ENCODE measurements at places on chromosomes 7 and 10.
A peak's percentile ranks its signal among the peaks of the same experiment; 100 is the strongest.

- DNase-seq, result no peak
Measured at GRCh38 chr10:110207011-110207804, at the start of gene MXI1. Gene MXI1 (plus strand): TSS chr10:110207605. CDS start chr10:110207809, 204 bp downstream.

DNA sequence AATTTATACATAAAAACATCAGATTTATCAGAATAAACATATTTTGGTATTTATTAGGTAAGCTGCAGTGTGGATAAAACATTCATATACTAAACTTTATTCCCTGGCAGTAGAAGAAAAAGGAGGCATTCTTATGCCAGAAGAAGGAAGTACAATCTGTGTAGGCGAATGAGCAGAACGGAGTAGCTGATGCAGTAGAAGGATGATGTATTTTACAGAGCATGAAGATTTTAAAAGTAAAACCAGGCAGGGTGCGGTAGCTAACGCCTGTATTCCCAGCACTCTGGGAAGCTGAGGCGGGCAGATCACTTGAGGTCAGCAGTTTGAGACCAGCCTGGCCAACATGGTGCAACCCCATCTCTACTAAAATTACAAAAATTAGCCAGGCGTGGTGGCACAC is 294.9 kb upstream of the MKLN1 start:
- DNase-seq, result no peak

DNA sequence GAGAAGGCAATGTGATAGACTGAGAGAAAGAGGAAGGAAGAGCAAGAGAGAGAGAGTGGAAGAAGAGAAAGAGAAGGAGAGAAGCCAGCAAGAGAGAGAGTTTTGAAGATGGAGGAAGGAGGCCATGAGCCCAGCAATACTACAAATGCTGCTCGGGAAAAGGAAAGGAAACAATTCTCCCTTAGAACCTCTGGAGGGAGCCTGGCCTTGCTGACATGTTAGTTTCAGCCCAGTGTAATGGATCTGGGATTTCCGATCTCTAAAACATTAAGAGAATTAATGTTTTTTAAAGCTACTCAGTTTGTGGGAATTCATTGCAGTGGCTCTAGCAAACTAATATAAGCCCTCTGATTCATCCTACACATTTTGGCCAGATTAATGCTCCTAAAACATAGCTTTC is 206.8 kb upstream of the MTPN start:
- no peak for DNase-seq

DNA sequence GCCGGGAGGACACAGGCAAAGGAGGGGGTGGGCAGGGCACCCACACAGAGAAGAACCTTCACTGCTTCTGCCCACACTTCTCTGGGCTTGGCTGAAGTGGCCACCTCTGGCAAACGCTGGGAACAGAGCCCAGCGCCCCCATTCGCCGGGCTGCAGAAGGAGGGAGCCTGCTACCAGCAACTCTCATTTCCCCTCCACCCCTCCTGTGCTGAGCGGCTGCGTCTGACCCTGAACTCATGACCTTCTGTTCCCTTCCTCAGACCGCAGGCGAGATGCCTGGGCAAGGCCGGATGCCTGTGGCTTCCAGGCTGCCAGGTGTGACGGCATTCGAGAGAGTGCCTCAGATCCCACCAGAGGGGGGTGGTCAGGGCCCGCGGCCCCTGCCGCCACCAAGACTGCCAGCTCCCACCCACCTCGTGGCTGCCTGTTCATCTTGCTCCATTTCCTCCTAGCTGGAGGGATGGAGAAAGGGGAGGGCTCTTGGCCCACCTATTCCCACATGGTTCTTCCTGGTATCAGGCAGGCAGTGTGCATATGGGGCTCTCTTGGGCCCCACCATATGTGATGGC is 19.8 kb downstream of the DNAJB12 start:
- DNase-seq, result no peak

- peak; percentile 43 for DNase-seq
Measured at GRCh38 chr10:58574058-58574457, 61.4 kb downstream of the BICC1 start.

DNA sequence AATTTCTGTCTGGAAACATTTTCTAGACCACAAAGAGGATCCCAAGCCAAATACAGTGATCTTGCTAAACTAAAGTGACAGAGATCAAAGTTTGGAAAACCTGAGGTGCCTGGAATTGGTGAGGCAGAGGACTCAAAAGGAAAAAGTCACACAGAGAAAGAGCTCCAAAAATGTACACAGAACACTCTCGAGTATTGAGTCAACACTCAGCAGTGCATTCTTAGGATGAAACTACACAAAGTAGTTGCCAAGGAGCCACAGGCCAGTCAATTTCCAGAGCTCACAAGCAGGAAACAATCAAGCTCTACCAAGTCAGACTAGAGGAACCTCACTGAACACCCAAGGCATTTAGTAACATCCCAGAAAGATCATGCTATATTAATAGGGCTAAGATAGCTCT is 61.3 kb downstream of the MICU1 start:
- peak; percentile 52 for DNase-seq

GRCh38 chr7:38310591-38311101 is 37.2 kb upstream of the TARP start:
- DNase-seq, result no peak

DNA sequence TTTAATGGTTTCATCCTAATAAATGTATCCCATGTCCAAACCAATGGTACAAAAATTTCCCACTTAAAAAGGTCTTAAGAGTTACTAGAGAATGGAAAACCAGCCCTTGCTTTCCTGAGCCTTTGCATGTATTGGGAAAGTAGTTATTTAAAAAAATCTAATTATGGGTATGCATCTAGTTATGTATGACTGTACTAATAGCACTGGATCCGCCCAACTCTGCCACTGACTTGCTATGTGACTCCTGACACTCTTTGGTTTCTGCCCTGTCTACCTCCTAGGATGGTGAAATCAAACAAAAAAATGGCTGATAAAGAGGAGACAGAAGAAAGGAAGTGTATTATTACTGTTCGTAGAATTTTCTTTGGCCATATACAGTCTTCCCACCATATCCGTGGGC is 110.4 kb upstream of the CCDC6 start:
- DNase-seq, result no peak

GRCh38 chr7:114217026-114217806 is 197.4 kb upstream of the FOXP2 start:
- DNase-seq, result no peak

DNA sequence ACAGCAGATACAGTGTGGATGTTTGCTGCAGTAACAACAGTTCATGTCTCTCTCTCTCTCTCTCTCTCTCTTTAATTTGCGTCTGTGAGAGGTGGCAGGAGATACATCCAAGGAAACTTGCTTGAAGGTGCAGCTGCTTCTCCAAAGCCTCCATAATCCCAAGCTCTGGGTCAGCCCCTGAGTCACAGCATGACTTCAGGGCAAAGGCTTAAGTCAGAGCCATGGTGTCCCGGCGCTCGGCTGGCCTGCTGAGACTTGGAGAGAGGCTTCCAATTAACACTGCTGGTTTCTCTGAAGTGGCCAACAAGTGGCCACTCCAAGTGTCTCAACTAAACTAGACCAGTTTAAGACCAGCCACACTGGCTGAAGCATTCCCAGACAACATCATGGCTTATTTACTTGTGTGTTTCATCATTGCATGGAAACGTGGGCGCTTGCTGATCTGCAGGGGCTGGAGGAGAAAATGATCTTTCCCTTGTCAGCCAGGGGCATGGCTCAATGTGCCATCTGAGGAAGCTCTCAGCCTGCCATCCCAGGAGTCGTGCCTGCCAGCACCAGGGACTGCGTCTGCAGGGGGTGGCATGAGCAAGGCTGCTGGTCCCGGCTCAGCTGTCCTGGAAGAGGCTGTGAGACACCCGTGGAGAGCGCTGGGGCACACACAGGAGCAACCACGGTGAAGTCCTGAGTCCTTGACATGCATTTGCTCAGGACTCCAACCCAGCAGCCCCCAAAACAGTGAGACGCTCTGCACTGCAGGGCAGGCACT is 254.2 kb downstream of the COBL start:
- no peak for DNase-seq

DNA sequence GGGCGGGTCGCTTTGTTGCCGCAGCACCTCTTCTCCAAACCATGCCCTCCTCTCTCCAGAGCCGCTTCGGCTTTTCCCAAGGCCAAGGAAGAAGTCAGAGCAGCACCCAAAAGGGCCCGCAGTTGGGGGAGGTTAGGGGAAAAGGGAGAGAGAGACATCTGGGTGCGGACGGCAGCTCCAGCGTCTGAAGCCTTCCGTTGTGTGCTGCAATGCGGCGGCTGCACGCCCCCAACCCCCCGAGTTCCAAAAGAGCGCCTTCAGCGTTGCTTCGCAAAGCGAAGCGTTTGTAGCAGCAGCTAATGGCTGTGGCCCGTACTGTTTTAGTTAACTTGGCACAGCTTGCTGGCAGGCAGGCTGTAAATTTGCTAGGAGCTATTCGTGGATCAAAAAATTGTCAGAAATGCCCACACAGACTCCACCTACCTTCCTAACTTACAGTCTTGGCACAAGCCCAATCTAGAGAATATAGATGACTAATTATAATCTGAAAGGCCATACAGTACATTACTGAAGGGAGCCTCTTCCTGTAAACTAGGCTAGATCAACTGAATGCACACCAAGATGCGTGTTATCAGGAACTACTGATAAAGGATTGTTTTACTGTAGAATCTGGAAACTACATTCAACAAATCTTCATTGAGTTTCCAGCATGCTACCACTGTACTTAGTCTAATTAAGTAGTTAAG is 1.1 kb upstream of the KBTBD2 start:
- no peak for DNase-seq

DNA sequence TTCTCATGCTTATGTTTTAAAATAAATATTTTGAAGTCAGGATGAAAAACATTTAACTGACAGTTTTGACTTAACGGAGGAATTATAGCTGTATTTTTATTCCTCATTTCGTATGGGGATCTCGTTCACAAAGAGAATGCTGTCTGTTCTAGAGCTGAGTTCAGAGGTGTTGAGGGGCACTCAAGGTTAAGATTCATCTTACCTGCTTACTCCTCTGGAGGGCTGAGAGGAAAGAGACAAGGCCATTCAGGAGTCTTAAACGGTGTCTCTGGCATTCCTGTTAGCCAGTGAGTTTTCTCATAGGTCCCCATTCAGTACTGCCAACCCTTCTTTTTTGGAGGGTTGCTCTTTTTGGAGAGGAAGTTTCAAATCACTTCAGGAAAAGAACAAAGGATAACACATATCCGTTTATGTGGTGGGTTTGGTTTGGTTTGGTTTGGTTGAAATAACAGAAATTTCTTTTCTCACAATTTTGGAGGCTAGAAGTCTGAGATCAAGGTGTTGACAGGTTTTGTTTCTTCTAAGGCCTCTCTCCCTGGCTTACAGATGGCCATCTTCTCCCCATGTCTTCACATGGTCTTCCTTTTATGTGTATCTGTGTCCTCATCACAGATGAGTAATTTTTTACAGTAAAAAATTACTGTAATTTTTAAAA is 23.1 kb downstream of the CALHM2 start:
- DNase-seq, result no peak

- DNase-seq, result no peak
Measured at GRCh38 chr10:132593900-132594876, 56.6 kb downstream of the INPP5A start.

- no peak for DNase-seq
Measured at GRCh38 chr10:95429639-95430038, 131.5 kb downstream of the SORBS1 start.

DNA sequence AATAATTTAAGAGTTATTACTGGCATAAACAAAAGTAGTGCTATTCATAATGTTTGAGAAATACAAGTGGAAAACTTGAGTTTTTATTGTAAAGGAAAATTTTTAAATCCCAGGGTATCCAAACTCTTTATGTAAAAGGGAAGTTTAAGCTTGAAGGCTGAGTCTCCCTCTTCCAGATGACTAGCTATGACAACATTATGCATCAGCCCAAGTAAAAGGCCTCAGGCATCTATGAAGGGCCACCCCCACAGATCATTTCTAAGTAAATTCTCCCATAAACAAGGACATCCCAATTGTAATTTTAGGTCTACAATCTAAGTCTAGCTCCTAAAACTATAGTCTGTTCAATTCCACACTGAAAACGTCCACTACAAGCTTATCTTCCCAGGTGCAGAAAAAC is 166.2 kb upstream of the STEAP1 start:
- DNase-seq, result no peak

DNA sequence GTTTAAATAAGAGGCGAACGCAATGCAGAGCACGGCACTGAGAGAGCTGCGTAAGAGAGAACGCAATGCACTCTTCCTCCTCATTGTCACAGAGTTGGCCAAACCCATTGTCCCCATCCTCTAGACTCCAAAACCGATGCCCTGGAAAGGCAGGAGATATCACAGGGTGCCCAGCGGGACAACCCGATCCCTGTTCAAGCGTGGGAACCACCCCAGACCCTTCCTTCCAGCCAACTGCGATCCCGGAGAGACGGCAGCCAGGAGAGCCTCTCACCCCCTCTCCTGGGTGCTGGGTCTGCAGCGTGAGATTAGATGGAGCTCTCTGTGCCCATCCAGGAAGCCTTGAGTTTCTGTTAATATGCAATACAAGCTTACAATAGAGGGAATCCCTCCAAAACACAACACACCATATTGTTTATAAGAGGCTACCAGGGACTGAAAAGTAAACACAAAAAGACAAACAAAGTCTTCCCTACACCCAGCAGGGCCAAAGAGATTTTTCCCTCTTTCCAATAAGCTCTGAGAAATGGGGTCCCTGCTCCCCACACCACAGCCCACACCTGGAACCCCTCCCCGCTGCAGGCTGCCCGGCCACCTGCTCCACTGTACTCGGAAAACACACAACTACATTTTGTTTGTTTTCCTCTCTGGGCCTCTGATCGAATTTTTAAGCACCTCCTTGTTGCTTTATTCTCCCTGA is 187.6 kb downstream of the ADARB2 start:
- DNase-seq, result no peak

- no peak for DNase-seq
Measured at GRCh38 chr7:148972375-148972774, 55.9 kb downstream of the PDIA4 start.

- no peak for DNase-seq
Measured at GRCh38 chr7:157757211-157757610, 420.4 kb downstream of the DNAJB6 start.

DNA sequence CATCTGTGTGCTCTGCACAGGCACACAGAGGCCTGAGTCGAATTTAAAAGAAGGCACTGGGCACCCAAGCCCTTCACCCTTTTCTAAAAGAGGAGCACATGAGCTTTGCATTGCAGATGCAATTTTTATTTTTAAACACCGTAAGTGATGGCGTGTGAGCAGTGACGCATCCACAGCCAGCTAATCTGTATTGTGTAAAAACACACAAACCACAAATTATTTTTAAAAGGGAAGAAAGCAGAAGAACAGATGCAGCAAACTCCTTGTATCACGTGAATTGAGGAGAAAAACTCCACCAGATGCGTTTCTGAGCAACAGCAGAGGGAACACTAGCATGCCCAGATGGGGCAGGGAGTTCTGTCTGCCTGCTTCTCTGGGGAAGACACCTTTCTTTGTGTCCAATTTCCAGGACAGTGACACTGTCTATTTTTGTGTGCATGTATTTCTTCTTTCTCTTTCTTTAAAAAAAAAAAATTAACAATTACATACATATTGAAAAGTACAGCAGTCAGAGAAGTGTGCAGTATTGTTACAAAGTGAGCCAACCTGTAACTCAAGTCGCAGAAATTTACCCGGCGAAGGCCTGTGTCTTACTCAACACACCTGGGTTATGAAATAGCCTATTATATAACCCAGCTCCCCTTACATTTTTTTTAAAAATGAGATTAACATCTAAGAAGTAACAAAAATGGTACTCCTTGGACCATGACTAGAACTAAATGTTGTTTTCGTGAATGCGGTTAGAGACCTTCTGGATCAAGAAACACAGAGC is 39.2 kb downstream of the EEPD1 start:
- DNase-seq, result peak; percentile 79

GRCh38 chr10:132808383-132809231 is 22.7 kb upstream of the NKX6-2 start:
- DNase-seq, result no peak

All from AG09319 (cell line).